RPMI7951 (cell line): ENCODE measurements at places on chromosomes 7 and 10. TPM values are rescaled to one million over a fixed set of nuclear protein-coding genes. Genes with fewer than 3 reads are reported as not detected.

- DNase-seq, result no peak
These were observed 154.0 kb upstream of the C7orf33 start for GRCh38 chr7:148436571-148436970.

Gene ACTL6B
- not detected in 2 replicates for total RNA-seq

GRCh38 chr7:155885167-155886155 is 73.2 kb upstream of the SHH start:
- peak; percentile 74 for DNase-seq

Gene C10orf53
- total RNA-seq, result not detected in 2 replicates

- peak; percentile 60 for DNase-seq
These were observed 62.9 kb upstream of the FAM171A1 start for GRCh38 chr10:15433850-15434537.

Gene SPDYE6
- 0.24 TPM in 1 of 2 replicates, not detected in the other for total RNA-seq

DNA sequence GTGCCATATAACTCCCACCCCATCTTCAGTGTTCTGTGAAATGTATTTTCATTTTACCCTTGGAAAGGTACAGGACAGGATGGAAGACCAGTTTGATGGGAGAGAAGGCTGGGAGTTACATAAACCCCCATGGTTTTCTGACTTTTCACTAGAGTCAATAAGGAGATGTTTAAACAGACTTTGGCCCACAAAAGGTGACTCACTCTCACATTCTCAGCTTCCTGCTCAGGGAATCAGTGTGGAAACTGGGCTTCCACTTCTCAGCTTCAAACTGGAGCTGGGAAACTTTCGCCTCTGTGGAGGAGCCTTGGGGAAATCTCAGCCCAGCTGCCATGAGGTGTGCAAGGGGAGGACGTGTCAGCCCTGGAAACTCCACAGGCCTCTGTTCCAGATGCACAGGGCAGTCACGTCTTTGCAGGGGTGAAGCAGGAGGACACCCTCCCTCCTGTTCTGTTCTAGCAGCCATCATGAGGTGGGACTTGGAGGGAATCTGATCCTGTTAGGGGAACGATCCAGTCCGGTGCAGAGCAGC is 560.5 kb upstream of the GALNT17 start:
- DNase-seq, result no peak

DNA sequence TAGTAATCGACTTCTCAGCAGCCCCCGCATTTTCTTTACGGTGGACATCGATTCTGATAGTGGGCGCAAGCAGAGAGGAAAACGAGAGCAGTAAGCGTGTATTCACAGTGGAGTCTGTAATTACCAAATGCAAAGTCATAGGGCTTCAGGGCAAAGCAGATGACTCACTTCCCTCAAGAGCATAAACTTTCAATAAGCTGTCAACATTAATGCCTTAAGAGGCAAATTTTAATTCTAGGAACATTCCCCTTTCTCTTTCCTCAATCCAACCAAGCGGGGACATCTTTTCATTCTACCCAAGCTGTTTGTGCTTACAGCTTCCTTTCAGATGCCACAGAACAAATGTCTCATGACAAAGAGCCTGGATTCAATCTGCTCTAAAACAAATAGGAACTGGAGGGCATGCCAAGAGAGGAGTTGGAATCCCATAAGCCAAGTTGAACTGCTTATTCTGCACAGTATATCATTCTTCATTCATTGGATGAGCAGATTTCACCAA is 48.6 kb downstream of the MALSU1 start:
- DNase-seq, result peak; percentile 97

Gene OR6V1
- not detected in 2 replicates for total RNA-seq

Gene MMP21
- total RNA-seq, result not detected in 2 replicates

- peak; percentile 18 for DNase-seq
These were observed 2.0 kb downstream of the SRI start for GRCh38 chr7:88217675-88218428.

- DNase-seq, result no peak
These were observed 6.0 kb downstream of the FXYD4 start for GRCh38 chr10:43377424-43377883.
